ENCODE measurements at places on chromosomes 4 and X.

- no peak for DNase-seq
These were observed 55.9 kb upstream of the NFKB1 start for GRCh38 chr4:102445213-102445612.

DNA sequence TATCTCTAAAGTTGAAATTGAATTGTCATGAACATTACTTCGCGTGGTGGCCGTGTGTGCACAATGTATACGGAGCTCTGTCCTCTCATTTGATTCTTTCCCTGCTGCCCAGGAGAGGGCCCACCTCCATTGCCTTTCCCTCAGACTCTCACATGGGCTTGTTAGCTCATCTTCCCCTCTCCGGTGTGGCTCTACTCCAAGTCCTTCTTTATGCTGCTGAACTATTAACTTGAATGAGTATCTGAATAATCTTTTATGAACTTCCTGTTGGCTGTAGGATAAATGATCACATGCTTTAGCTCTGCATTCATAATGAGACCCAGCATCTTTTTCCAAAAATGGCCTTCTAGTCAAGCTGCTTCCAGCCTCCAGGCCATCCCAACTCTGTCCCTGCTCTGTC lies 68.8 kb upstream of the CLNK start:
- no peak for DNase-seq

DNA sequence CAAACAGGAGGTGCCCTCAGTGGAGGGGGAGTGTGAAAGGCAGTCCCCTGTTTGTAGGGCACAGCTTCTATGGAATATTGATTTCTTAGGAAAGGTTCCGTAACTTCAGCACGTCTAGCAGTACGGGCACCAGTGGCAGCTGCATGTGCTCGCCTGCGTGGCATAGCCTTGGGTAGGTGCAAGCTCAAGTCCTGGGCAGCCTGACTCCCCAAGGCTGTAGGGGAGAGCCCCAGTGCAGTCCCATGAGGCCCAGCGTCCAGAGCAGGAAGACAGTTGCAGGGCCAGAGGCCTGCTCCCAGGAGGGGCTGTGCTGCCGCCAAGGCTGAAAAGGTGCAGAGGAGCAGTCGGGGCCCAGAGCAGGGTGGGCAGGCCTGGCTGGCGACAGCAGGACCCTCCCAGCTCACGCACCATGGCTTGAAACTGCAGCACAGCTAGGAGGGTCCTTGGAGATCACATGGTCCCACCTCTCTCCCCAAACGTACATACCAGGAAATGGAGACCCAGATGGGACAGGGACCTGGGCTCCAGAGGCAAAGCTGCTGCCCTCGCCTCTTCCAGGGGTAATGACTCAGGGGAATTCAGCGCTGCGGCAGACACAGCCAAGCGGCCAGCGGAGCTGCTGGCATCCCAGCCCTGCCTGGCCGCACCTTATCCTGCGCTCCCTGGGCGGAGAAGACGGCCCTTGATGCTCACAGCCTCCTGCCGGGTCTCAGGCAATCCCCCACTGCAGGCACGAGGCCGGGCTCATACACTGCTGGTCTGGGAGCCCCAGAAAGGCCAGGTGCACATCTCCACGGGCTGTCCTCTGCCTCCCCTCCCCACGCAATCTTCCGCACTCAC lies 6.0 kb upstream of the DUSP9 start:
- DNase-seq = no peak

- no peak for DNase-seq
These were observed 33.8 kb upstream of the ARMCX2 start for GRCh38 chrX:101693476-101693875.

DNA sequence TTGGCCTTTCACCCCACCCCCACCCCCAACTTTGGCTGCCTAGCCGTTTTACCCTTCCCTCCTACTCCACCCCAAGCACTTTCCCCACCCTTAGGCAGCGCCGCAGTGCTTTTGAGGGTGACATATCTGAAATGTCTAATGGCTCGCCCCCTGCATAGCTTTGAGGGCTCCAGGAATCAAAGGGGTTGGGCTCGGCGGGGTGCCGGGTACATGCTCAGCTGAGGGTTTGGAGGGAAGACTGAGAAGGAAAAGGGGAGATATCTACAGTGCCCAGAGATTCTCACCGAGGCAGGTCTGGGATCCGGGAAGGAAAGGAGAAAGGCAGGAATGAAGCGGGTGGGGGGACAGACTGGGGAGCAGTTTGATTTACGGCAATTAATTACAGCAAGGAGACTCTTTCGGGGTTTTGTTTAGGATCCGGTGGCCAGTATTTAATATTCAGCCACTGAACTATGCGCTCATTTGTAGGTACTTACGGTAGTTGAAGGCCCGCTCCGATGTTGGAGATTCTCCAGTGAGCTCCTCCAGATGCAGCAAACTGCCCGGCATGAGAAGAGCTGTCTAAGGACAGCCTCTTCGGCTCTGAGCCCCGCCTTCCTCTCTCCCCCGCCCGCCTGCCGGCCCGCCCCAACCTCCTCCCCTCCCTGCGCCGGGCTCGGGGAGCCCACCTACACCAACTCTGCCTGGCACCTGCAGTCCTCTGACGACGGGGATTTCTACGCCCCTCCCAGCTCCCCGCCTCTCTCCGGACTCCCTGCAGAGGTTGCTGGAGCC lies at the start of gene IGSF1:
IGSF1 (minus strand) TSS at position 569 of the 774 bp plus-strand sequence. CDS start 2,632 bp downstream, outside the sequence.
- no peak for DNase-seq

GRCh38 chr4:143390764-143391163 lies 54.1 kb downstream of the GAB1 start:
- DNase-seq = no peak

DNA sequence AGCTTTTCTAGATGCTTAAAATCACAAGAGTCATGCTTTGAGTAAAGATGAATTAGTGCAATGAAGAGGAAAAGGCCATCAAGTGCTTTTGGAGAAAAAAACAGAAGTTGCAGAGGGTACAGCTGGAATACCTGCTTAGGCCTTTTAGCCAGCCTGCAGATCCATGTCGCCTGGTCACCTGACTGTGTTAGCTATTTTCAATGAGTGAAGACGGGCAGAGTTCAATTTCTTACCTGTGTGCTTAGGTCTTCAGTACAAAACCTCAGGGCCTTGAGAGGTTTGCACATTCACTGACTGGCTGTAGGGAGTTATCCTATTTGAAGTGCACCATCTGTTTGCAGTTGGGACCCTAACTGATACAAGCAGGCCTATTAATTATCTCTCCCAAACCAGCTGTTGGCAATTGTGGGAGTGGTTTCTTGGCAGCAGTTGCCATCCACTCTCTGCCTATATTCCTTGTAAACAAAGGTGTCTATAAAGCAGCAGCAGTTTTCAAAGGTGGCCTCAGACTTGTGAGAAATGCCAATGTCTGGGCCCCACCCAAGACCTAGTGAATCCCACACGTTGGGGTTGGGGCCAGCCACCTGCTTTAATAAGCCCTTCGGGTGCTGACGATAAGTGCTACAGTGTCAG lies 16.3 kb upstream of the FAT1 start:
- no peak for DNase-seq

- no peak for DNase-seq
These were observed 192.5 kb upstream of the CLNK start for GRCh38 chr4:10877076-10877475.

- no peak for DNase-seq
These were observed 443.6 kb downstream of the UBE2NL start for GRCh38 chrX:144327495-144327894.

- no peak for DNase-seq
These were observed 1008.9 kb upstream of the PCDH7 start for GRCh38 chr4:29711226-29711625.

GRCh38 chrX:121093011-121093410 lies 45.6 kb downstream of the GLUD2 start:
- DNase-seq = no peak

DNA sequence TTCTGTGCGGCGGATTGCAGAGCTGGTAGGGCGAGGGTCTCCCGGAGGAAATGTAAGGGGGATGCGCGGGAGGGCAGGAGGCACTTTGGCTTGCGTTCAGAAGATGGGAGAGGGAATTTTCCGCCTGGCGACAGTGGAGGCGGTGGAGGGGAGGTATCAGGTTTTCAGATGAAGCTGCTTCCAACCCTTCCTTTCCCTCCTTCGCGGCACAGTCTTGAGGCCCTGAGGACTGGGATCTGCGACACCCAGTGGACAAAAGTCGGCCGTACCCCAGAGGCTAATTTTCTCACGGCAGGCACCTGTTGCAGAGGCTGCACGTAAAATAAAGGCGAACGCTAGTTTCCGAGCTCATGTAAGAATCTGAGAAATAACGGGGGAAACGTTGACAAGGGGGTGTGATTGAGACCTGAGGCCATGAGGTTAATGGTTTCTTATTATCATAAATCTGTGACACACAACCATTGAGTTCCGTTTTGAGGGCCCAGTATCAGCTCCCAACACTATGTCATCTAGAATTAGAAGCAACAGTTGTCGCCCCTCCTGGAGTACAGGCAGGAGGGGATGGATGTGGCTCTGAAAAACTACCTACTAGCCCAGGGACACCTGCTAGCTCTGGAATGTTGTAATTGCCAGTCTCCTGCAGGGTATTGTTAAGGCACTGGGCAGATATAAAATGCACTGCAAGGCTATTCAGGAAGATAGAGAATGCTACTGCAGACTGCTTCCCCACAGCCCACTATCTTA lies 1.1 kb downstream of the ZCCHC18 start:
- no peak for DNase-seq

DNA sequence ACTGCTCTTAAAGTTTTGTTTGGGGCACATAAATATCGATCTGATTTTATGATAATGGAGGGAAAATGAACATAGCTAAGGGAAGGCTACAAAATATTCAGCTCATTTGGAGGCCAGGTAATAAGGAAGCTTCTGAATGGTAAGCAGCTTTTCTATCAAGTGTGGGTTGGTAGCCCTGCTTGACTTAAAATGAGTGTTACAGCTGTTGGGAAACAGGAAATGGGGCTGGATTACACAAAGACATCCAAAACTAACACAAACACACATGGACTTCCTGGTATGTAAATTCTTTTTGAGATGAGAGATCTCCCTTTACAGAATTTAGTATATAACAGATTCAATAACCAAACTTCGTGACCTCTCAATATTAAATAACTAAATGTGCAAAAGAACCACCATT lies 58.0 kb downstream of the FGF16 start:
- DNase-seq = no peak

DNA sequence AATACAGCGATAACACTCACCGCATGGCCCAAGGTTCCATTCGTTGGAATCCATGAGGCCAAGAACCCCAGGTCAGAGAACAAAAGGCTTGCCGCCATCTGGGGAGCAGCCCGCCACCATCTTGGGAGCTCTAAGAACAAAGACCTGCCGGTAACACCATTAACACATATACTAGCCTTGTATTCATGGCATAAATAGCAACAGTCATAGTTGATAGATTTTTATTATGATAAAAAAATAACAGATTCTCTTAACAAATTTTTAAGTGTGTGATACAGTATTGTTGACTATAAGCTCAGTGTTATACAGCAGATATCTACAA lies 309.4 kb downstream of the GLUD2 start:
- no peak for DNase-seq

DNA sequence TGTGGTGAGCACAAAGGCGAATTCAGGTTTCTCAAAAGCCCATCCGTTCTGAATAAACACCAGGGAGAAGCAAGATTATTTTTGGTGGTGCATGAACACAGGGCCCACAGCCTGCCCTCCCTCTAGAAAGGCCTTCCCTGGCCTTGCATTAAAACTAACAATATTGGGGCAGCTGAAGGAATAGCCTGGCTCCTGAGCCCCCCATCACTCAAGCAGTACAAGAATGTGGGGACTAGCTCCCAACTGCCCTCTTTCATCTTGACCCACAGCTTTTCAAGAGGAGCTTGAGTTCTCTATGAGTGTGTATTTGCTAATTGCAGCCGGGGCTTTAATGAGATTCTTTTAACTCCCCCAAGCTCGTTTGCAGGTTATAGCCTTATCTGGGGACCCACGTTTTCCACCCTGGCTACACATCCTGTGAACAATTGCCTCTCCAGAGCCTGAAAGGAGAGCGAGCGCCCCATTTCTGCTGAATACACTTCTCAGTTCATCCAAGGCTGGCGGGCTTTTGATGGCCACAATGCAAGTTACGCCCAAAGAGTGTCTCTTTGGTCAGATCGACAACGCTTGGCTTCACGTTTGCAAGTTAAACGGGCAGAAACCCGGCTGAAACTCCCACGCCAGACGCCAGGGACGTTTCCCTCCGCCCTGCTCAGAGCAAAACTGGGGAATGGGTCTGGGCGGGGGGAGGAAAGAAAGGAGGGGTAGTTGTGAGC lies 4.7 kb upstream of the GSX2 start:
- DNase-seq = no peak

DNA sequence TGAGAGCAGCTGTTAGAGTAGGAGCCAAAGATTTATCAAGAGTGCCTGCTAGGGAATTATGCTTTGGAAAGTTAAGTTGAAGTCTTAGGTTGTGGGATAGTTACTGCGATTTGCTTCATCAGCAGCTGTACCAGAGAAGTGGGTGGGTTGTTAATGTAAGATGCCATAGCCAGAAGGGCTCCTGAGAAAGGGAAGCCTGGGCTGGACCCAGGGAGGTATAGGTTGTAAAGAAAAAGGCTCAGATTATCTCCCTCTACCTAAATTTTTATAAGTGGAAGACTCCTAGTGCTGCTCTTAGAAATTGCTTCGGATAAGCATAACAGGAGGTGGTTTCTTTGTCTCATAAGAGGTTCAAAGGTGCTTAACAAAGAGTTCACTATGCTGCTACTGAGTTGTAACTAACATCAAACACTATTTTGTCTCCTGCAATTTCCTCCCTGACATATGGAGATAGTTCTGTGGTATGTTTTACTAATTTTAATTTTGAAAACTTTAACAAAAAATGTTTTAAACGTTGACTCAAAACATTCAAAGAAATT lies 356.9 kb downstream of the DTHD1 start:
- DNase-seq = no peak

- no peak for DNase-seq
These were observed 260.6 kb upstream of the BOD1L1 start for GRCh38 chr4:13888112-13888511.

- DNase-seq = no peak
These were observed 260.5 kb downstream of the IQCM start for GRCh38 chr4:149555146-149555545.

- no peak for DNase-seq
These were observed 2.7 kb upstream of the BMX start for GRCh38 chrX:15497865-15498264.

GRCh38 chrX:86845101-86845500 lies 672.5 kb upstream of the KLHL4 start:
- DNase-seq = no peak

GRCh38 chrX:124931958-124932357 lies 387.7 kb upstream of the TEX13C start:
- no peak for DNase-seq

DNA sequence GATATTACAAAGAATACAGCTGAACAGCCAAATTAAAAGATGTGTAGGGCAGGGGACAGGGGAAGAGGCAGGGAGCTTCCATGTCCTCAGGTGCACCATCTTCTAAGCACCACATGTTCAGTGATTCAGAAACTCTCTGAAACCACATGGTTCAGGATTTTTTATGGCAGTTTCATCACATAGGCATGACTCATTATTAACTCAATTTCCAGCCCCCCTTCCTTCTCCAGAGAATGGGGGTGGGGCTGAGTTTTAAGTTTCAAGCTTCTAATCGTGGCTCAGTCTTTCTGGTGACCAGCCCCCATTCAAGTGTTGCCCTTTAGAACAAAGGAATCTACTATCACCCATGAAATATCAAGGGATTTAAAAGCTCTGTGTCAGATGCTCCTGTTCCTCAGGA lies 317.8 kb upstream of the GALNT7 start:
- DNase-seq = peak; percentile 41

Measured in keratinocyte (primary cell).